NCI-H2081 treated with DMSO at 0.1 percent for 48 hours (cell line): ENCODE measurements at places on chromosomes 7 and 10.

DNA sequence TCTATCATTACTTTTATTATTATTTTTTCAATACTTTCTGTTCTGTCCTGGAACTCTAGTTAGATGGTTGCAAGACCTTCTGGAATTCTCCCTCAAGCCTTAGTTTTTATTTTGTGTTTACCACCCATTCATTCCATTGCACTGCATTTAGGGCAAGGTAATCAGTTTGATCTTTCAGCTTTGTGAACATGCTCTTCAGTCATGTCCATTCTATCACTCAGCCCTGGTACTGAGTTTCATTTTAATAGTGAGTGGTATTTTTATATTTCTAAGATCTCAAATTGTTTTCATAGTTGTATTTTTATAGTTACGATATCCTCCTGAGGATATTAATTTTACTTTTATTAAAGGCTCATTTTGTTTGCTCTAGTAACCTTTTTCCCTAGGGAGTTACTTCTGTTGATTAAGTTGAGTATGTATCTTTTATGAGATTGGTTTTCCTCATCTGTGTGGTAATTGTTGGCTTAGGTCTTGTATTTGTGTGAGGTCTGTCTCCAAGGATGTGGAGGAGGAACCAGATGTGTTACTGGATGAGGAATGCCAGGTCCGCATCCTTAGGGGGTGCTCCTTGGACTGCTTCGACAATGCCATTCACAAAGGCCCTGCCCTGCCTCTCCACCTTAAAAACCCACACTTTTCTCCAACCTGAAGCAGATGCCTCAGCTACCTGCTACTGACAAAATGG is 46.7 kb upstream of the RAB18 start:
- no peak for DNase-seq

DNA sequence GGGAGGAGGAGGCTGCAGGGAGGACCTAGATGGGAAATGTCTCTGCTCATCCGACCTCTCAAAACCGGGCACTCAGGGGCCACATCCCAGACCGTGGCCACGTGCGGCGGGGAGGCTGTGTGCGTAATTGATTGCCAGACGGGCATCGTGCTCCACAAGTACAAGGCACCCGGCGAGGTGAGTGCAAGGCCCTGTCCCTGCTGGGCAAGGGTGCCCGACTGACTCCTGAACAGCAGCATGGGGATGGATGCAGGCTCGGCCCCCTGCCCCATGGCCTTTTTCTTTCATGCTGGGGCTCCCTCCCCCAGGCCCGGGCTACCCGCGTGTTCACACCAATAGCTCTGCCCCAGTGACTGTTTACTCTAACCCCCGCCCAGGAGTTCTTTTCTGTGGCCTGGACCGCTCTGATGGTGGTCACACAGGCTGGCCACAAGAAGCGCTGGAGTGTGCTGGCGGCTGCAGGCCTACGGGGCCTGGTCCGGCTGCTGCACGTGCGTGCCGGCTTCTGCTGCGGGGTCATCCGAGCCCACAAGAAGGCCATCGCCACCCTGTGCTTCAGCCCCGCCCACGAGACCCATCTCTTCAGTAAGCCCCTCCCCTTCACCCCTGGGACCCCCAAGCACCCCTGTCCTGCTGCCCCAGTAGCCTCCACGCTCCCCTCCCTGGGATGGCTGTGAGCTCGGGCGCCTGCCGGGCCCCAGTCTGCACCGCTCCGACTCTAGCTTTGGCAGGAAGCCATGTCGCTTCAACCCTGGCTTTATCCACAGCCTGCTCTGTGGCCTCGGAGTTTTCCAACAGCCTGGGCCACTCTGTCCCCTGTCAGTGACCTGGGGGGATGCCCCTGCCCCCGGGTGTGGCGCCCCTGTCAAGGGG is 3.9 kb downstream of the LRWD1 start:
- DNase-seq, result no peak

- no peak for DNase-seq
These were observed 57.1 kb upstream of the RHOBTB1 start for GRCh38 chr10:61000769-61001730.

DNA sequence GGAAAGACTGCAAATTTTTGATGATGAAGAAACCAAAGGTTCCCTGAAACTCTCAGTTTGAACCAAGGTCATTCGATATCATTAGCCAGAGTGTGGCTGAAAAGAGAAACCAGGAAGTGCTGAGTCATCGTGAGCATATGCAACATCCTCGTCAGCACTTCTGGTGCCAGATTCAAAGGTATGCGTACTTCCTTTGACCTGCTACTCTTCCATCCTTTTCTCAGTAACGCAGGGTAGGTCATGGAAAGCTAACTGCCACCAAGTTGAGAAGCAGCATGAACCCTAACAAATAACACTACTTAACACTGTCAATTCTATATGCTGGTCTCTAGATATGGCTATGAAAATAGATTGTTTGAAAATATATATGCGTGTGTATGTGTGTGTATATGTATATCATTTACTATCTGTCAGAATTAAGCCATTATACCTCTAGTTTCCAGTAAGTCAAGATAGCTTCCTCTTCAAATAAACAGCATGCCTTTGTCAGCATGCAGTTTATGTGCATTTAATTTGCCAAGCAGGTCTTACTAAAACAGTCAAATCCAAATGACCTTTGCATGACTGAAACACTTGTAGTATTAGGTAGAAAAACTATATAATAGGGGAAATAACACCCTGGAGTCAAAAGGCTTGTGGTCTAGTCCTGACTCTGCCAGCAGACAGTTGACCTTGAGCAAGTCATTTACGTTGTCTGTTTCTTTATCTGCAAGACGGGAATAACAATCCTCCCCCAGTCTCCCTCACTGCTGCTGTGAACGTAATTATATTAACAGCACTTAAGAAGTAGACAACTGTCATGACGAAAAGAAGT is 26.4 kb downstream of the CDK6 start:
- no peak for DNase-seq

GRCh38 chr10:44258460-44259089 is 126.3 kb downstream of the CXCL12 start:
- no peak for DNase-seq

DNA sequence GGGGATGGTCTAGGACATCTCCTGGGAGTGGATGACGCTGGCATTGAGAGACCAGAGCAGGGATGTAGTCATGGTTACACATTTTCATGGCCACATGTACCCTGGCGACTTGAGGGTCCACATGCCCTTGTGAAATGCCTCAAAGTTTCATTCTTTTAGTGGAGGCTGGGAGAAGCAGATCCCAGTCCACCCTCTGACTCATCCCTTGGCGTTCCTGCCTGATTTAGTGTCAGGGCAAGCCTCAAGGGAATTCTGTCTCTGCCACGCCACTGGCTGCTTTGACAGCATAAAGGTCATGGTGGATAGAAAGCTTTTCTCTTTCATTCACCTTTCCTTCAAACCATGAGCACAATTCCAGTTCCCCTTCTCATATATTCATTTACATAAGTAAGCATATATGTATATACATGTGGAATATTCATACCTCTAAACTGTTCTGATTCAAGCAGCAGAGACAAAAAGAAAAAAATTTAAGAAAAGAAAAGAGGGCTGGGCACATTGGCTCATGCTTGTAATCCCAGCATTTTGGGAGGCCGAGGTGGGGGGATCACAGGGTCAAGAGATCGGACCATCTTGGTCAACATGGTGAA is 21.8 kb upstream of the KIF5B start:
- no peak for DNase-seq

DNA sequence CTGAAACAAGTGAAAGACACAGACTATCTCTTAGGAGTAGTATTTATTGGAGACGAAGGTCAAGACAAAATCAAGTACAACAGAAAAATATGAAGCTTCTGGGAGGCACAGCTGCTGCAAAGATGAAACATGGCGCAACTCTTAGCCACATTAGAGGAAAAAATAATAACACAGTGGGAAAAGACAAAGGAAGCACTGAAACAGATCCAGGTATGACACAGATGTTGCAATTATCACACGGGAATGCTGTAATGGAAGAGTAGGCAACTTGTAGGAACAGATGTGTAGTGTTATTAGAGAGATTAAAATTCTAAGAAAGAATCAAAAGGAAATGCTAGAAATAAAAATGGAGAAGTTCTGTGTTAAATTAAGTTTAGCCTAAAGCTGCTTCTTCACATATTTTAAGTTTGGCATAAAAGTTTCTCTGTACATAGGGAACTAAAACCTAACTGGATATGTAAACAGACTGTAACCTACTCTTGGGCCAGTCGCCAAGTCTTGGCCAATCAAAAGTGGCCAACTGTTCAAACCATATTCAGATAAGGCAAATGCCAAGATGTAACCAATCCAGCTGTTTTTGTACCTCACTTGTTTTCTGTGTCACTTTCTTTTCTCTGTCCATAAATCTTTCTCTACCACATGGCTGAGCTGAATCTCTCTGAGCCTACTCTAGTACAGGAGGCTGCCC is 1132.0 kb upstream of the LRRTM3 start:
- no peak for DNase-seq
